Kidney (tissue), 22 donors: ENCODE measurements at places on chromosomes 1 and 21. TPM values are rescaled to one million over a fixed set of nuclear protein-coding genes. Genes with fewer than 3 reads are reported as not detected.

DNA sequence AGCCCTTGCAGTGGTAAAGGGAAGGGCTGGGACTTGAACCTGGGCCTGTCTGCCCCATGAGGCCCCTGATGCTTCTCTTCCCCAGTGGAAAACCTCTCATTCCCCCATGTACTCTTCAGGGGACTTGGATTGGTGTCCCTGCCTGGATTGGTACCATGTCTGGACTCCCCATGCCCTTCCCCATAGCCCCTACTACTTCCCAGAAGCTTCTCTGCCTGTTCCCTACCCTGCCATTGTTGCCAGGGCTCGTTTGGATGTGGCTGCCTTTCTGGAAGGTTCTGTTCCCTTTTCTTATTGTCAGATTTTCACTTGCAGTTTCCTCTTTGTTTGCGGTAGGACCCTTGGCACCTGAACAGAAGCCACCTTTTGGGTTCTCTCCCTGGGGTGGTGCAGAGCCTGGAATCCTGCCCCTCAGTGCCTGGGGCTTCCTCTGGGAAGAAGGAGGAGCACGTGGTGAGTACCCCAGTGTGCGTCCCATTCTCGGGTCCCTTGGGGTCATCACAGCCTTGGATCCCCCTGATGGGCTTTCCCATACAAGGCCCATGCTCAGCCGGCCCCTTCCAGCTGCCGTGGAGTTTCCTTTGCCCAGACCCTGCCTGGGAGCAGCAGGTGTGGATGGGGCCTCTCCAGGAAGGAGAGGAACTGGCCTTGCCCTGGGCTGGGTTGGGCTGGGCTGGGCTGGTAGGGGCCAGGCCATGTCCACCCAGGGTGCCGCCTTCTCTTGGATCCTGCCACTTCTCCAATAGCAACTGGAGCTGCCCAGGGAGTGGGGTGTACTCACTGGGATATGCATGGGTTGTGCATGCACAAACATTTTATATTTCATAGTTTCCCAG is 281.1 kb downstream of the PTPRU start:
- DNase-seq, result no peak

DNA sequence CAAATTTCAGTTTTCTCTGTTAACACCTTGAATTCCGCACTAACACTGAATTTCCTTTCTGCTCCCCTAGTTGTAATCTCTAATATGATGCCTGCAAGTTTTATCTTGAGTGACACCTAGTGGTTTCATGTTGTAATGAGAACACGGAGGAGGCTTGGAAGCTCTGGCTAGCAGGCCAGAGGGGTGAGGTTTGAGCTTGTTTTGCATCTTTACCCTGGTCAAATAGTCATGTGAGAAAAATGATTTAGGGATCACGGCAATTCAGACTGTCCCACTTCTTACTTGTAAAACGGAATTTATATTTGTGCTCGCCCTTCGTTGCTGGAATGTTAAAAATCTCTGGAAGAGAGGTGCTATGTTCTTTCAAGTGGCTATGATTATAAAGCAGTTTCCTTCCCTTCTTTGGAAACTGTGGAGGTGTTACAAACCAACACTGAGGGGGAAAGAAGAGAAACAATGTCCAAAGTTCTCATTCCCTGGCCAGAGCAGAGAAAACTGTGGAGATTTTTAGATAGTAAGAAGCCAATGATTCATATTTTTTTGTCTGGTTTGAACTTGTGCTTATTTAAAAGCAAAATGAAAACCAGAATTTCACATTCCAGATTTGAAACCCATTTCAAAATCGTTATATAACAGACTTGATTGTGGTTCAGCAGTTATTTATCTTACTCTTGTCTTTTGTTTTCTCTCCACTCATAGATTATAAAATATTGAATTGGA is 5.3 kb upstream of the MROH9 start:
- DNase-seq, result peak; percentile 73

DNA sequence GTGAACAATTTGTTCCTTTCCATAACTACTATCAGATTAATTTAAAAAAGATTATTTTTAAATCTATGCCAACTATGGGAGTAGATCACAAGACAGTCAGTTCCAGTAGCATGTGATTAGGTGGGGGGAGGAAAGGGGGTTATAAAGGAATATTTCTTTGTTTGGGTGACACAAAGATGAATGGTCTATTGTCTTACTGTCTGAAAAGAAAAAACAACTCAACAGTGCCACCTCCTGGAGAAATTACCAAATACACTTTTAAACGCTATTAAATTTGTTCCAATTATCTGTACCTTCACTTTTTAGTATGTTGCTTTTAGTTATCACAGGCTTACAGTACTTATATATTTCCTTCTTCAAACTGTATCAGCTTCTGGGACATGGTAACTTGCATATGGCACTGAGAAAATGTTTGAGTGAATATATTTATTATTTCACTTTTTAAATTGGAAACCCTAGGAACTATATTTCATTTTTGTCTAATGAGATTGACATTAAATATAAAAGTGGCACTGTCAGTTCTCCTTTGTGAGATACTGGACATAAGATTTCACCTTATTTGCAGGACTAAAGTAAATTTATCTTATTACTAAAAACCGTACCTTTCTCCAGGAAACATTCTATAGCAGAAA is 1.7 kb upstream of the SORT1 start:
- no peak for DNase-seq

DNA sequence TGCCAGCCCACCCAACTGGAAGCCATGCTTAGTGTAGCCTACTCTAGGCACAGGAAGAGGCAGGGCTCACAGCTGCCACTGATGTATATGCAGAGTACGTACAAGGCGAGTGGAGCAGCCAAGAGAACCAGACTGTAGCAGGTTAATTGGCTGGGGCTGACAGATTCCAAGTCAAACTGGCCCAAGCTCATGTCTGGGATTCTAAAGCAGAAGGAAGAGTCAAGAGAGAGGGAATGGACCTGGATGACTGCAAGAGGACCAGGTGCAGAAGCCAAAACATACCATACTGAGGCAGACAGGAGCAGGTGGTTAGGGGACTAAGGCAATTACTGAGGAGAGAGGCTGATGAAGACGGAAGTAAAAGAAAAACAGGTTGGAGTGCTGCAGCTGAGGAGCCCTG is 51.3 kb upstream of the LRRN2 start:
- DNase-seq, result no peak

DNA sequence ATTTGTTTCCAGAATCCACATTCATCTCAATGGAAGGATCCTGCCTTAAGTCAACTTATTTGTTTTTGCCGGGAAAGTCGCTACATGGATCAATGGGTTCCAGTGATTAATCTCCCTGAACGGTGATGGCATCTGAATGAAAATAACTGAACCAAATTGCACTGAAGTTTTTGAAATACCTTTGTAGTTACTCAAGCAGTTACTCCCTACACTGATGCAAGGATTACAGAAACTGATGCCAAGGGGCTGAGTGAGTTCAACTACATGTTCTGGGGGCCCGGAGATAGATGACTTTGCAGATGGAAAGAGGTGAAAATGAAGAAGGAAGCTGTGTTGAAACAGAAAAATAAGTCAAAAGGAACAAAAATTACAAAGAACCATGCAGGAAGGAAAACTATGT is 2.6 kb downstream of the GADD45A start:
- no peak for DNase-seq

- no peak for DNase-seq
Observed at GRCh38 chr1:38228718-38229117, 182.1 kb upstream of the POU3F1 start.

DNA sequence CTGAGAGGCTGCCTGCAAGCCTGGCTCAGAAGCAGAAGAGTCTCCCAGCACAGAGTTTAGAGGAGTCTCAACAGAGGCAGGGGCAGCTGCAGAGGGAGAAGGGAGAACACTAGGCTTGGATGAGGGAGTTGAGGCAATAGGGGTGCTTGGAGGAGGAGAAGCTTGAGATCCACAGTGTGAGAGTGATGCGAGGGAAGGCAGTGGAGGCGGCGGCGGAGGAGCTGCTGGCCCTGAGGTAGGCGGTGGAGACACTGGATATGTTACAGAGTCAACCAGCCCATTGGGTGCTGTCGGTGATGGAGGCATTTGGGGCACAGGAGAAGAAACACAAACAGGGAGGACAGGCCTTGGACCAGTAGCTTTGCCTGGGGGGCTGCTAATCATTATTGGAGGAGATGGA is 89.4 kb upstream of the LBR start:
- DNase-seq, result no peak

DNA sequence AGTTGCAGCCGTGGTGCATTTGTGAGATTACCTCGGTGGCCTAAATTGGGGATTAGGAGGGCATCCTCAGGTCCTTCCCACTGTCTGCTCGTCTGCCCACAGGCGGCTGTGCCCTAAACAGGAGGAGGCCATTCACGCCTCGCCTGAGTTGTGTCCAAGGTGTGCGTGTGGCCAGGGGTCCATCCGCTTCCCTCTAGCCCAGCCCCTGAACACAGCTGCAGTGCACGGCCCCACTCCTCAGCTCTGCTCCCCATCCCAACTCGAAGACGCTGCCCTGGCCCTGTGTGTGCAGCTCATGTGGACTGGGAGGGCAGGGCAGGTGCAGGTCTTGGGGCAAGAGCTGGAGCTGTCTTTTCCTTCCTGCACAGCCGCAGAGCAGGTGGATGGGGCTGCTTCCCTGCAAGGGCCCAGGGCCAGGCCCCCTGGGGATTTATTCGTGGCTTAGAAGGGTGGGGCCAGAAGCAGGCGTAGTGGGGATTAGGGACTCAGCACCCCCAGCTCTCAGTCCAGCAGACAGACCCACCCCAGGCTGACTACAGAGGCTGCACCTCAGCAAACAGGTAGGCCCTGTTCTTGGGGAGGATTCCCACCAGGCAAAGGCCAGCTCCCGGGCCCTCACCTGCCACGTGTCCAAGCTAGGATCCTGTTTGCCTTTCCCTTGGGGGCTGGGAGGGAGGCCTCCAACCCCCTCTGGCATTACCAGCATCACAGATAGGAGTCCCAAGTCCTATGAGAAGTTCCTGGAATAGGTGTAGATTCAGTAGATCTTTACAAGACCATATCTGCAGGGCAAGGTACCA is 4.3 kb downstream of the GUK1 start:
- DNase-seq, result no peak

DNA sequence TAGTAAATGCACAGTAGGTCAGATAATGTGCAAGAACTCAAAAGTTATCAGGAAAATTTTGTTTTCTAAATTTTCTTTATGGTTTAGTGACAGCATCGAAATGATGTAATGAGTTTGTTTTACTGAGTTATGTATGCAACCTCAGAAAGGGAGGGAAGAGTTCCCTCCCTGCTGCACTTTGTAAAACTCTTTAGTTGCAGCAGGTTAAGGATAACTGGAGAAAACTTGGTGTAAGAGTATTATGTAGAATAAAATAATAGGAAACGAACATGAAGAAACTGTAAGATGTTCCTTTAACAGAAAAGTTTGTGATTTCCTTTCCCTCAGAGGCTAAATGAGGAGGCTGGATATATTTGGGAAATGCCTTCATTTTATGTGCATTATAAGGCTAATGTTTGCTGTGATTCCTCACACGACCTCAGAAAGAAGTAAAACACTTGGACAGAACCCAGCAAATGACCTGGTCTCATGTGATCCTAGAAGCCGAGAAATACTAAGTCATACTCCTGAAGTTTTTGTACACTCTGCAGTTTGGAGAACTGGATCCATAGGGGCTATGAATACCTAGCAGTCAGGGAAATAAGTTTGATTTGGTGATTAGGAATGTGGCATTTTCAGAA is 35.4 kb downstream of the ADGRL2 start:
- no peak for DNase-seq

GRCh38 chr1:47191940-47192457 is 2.2 kb upstream of the PDZK1IP1 start:
- no peak for DNase-seq

- DNase-seq, result no peak
Observed at GRCh38 chr1:89172468-89173143, 3.2 kb downstream of the GBP7 start.

- DNase-seq, result no peak
Observed at GRCh38 chr1:221457685-221458446, 284.0 kb downstream of the DUSP10 start.

- no peak for DNase-seq
Observed at GRCh38 chr1:229600229-229600628, 25.7 kb downstream of the TAF5L start.

DNA sequence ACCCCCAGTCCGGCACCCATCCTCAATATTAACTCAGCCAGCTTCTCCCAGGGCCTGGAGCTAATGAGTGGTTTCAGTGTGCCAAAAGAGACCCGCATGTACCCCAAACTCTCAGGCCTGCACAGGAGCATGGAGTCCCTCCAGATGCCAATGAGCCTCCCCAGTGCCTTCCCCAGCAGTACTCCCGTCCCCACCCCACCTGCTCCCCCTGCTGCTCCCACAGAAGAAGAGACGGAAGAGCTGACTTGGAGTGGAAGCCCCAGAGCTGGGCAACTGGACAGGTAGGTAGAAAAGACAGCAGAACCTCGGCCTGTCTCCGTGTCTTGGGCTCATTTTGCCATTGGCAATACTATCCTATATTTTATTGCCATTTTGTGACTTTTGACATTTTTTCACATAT is 45.4 kb upstream of the IPO9 start:
- no peak for DNase-seq

Gene ENAH
- 6.2 TPM for polyA plus RNA-seq

Gene ATP1A2
- polyA plus RNA-seq, result 5.5 TPM

Gene OR2T35
- polyA plus RNA-seq, result not detected

Gene UBXN10
- polyA plus RNA-seq, result 2.3 TPM

Gene PGLYRP3
- not detected for polyA plus RNA-seq
